ENCODE measurements at places on chromosomes 7 and 10.

DNA sequence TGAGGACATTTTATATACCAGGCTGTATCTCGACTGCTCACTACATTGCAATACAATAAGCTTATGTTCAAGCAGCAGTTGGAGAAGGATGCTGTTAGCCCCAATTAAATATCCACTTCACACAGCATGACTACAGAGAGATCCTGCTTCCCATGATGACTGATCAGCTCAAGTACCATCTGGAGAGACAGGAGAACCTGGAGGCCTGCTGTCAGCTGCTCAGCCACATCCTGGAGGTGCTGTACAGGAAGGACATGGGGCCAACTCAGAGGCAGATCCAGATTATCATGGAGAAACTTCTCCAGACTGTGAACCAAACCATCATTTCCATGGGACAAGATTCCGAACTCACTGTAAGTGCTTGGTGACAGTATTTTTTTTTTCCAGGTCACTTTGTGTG, 22.5 kb downstream of the RNF133 start:
- peak; percentile 64 for DNase-seq

DNA sequence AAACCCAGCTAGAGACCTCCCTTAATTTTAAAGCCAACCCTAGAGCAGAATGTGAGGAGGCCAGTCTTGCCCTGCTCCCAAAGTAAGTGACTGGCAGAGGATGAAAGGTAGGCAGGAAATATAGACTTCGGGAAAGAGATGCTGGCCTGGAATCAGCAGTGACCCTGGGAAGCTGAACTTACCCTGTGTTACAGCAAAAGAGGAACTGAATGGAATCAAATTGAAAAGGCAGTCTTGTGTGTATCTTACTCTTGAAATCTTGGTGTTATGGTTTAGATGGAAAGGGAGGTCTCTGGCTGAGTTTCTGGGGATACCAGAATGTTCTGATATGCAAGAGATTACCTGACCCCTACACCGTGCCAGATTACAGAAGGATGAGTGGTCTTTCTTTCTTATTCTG, 7.9 kb upstream of the CFAP43 start:
- no peak for DNase-seq

GRCh38 chr10:102605712-102606111, 38.6 kb upstream of the TRIM8 start:
- no peak for DNase-seq

GRCh38 chr7:157436076-157436475, 99.3 kb downstream of the DNAJB6 start:
- DNase-seq = no peak
